Mesothelial cell of epicardium (in vitro differentiated cells): ENCODE measurements at places on chromosomes 7 and 10. TPM values are rescaled to one million over a fixed set of nuclear protein-coding genes. Genes with fewer than 3 reads are reported as not detected.

The MYO3A gene
- total RNA-seq: 4.2 to 4.7 TPM (median 4.7 TPM) in 3 replicates

The PLPP4 gene
- 7.4 to 8.8 TPM (median 8.7 TPM) in 3 replicates for total RNA-seq

The TRPV6 gene
- 4.2 to 5.7 TPM (median 5.6 TPM) in 3 replicates for total RNA-seq

- DNase-seq: no peak
Observed at GRCh38 chr7:80681272-80681885, 42.9 kb downstream of the CD36 start.

- DNase-seq: no peak
Observed at GRCh38 chr7:151083824-151084160, 499 bp upstream of the TMUB1 start.

- DNase-seq: no peak
Observed at GRCh38 chr7:44172352-44172751, 16.9 kb downstream of the GCK start.

DNA sequence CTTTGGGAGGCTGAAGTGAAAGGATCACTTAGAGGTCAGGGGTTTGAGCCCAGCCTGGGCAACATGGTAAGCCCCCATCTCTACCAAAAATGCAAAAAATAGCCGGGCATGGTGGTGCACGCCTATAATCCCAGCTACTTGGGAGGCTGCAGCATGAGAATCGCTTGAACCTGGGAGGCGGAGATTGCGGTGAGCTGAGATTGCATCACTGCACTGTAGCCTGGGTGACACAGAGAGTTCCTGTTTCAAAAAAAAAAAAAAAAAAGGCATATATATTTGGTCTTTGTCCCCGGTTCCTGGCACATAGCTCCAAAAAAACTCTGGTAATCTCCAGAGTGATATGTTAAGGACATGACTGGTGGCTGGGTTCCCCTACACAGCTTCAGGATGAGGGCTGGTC lies 147.3 kb downstream of the SEC23IP start:
- no peak for DNase-seq
